ENCODE measurements at places on chromosomes 7 and 10. TPM values are rescaled to one million over a fixed set of nuclear protein-coding genes. Genes with fewer than 3 reads are reported as not detected.

- DNase-seq, result peak; percentile 64
- no peaks in the 10 kb centered on the region for H3K27me3 ChIP-seq
- H3K4me1 ChIP-seq, result no peaks in the 10 kb centered on the region
- no peaks in the 10 kb centered on the region for H3K36me3 ChIP-seq
Measured at GRCh38 chr7:31120800-31121513, 68.8 kb downstream of the ADCYAP1R1 start.

DNA sequence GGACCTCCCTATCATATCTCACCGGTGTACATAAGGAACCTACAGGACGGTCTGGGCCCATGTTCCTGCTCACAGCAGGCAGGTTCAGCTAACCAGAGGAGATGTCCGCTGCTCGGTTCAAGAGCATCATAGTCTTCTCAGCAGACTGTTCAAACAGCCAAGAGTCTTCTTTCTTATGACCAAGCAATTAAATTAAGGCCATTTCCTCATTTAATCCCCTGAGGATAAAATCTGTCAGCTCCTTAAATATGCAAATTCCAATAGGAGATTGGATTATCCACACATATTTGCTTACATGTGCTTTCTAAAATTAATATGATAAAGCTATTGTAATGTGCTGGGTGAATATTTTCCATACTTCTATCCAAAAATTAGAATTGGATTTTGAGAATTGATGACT is 59.7 kb downstream of the LMBR1 start:
- H3K4me1 ChIP-seq, result no peaks in the 10 kb centered on the region
- DNase-seq, result no peak
- H3K27ac ChIP-seq, result no peak overlapping the region
- no peak overlapping the region for H3K4me3 ChIP-seq
- peaks cover 14% of the 10 kb centered on the region for H3K36me3 ChIP-seq
- no peaks in the 10 kb centered on the region for H3K27me3 ChIP-seq

Gene CPA2
- not detected for total RNA-seq

GRCh38 chr7:87876869-87877234 is 559 bp downstream of the DBF4 start:
- DNase-seq, result peak; percentile 90
- no peaks in the 10 kb centered on the region for H3K36me3 ChIP-seq
- H3K4me3 ChIP-seq, result peak overlapping the region; percentile 83
- no peaks in the 10 kb centered on the region for H3K27me3 ChIP-seq
- H3K4me1 ChIP-seq, result peaks cover 27% of the 10 kb centered on the region

GRCh38 chr7:100965723-100966541 is 3.4 kb upstream of the MUC12 start:
- no peaks in the 10 kb centered on the region for H3K27me3 ChIP-seq
- peaks cover 19% of the 10 kb centered on the region for H3K4me1 ChIP-seq
- peak overlapping the region; percentile 7 for H3K4me3 ChIP-seq
- DNase-seq, result no peak
- no peaks in the 10 kb centered on the region for H3K36me3 ChIP-seq

GRCh38 chr10:42640610-42641229 is 2.4 kb upstream of the ZNF33B start:
- no peak overlapping the region for H3K27ac ChIP-seq
- no peaks in the 10 kb centered on the region for H3K27me3 ChIP-seq
- no peaks in the 10 kb centered on the region for H3K36me3 ChIP-seq
- H3K4me1 ChIP-seq, result peaks cover 14% of the 10 kb centered on the region
- no peak for DNase-seq

Gene ASAH2B
- total RNA-seq, result 0.74 TPM
